NT2/D1 (cell line): ENCODE measurements at places on chromosomes 6 and 20.

DNA sequence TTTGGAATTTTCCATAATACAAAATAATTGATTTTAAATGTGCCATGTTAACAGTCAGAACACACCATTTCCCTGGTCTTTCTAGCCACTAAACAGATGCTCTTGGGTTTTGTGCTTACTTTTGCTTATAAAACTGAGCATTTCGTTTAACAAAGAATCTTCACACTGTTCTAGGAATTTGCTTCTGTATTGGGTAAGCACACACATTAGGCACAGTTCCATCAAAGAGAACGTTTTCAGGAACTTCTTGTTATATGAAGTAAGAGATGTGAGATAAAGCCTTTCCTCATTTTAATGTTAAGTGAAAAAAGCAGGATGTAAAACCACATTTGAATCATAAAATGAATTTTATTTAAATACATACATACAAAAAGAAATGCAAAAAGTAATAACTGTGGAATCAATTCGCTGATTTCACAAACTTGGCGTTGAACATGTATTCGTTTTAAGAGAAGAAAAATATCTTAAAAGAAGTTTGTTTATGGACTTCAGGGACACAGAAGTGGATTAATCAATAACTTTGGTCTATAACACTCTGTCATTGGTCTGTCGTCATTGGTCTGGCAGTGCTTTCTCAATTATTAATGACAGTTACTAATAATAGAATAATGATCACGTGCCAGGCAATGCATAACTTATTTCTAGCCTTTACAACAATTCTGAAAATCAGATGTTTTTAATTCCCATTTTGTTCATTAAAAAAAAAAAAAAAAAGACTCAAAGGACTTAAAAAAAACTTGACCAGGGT lies 199.9 kb upstream of the PRDM1 start:
- no peak for DNase-seq

DNA sequence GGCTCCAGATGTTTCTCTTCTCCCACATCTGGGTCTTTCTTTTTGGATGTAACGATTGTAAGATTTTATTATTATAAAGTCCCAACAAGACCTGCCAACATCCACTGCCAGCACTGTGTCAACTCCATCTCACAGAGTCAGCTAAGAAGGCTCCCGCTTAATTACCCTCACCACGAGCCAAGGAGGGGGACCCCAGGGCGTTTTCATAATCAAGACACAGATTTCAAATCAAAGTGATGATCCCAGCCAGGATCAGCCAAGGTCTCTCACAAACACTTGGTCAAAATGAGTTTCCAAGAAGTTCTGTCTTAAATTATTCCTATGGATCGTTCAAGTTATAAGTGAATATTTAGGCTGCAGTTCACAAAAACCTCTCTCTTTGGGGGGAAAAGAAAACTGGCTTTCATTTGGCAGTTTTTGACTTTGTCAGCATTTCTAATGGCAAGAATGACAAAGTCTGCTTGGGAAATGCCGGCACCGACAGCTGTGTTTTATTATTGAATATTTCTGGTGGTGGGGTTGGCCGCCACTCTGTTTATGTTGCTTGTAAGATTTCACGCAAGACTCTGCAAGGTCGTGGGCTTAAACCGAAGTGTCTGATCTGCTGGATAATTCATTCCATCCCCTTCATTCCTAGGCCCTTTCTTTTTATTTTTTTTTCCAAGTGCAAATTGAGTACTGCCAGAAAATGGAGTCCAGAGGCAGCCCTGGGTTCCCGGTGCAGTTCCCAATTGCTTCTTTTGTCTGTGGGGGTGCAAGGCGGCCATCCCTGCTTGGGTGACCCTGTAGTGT lies 170.2 kb upstream of the PMEPA1 start:
- DNase-seq: no peak

DNA sequence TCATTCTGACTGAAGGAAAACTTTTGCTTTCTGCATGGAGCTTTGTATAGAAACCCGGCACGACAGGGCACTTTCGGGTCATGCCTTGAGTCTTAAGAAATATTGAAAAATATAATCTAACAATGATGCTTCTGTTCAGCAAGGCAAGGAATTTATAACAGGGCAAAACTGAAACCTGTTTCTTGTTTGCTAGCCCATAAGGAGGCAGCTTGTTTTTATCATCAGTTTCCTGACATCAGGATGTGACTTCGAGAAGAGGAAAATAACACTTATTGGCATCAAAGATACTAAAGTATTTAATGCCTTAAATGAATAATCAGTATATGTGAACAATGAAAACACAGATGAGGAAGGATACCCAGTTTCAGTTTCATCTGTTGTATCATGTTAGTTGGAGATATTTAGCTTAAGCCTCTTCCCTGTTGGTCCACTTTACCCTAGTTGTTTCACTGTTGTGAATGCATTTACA lies 146.5 kb downstream of the CDKAL1 start:
- DNase-seq: no peak

DNA sequence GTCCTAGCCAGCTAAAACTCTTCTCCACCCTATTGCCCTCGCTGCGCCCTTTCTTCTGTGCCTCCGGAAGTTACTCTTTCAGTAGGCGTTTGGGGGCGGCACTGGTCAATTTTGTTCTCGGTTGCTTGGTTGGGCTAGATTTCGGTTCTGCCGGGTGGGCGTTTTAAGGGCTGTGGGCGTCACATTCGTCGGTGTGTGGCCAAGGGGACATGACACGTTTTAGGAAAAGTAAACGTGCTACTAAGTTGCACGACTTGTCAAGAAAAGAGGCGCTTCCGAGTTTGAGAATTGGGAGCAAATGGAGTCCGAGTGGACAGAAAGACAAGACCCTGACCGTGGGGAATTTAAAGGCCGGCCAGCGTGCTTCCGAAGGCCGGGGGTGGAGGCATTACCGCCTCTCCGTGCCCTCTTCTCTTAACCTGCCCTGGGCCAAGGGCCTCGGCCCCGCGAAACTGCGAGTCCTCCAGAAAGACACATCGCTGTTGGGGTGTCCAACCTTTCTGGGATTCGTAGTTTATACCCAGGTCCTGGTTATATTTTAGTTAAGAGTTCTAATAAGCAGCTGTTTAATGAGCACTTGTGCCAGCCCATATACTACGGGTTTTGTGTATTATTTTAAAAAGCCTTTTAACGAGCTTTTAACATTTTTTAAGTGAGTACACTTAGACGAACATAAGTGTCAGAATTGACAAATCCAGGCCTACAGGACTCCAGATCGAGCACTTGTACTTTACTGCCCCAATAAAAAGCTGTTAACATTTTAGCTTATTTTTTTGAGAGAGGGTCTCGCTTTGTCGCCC lies 664 bp upstream of the BAG6 start:
- peak; percentile 74 for DNase-seq

GRCh38 chr20:41334443-41335421 lies 5.9 kb upstream of the LPIN3 start:
- DNase-seq: no peak
